ENCODE measurements at places on chromosomes 1 and 21.

DNA sequence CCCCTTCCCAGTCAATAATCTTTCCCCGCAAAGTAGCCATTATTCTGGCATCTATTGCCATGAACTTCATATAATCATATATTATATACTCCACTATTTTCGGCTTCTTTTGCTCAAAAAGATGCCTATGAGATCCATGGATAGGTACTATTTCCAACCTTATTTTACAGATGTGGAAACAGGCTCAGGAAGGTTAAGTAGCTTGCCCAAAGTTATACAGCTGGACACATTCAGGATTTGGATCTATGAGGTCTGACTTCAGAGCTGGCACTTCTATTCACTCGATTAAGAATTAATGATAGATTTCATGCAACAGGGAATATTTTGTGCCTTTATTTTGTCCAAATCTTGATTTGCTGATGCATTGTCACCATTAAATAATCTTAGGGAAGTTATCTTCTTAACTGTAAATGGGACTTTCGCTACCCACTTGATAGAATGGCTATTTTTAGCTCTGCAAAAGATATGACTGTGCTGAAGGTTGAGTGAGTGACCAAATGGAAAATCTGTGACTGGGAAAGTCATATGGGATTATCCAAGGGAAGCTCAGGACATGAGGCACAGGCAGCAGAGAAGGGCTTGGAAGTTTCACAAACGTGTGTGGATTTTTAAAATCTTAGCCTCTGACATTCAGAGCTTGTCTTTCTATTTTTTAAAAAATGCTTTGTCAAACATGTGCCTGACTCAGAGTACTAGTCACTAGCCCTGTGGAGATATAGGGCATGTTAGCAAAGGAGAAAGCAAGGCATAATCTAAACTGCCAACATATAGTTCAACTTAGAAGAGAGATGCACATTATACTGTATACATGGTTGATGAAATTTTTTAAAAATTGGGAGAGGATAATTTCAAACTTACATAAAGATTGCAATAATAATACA lies 36.5 kb downstream of the GIPC2 start:
- DNase-seq: no peak

DNA sequence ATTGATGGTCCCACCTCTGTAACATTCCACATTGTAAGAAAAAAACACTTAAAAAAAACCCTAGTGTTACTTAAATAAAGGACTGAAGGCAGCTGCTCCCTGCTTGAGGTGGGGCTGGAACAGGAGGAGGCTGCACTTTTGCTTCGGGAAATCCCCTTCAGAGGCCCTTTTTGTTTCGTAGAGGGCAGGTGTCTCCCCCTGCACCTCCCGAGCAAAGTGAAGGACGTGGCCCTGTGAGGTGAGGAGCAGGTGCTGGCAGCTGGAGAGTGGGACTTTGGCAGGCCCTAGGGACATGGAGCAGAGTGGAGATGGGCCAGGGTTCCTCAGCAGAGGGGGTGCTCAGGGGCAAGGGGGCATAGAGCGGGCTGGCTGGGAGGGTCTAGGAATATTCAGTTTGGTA lies 33.4 kb upstream of the WNT4 start:
- DNase-seq: no peak

DNA sequence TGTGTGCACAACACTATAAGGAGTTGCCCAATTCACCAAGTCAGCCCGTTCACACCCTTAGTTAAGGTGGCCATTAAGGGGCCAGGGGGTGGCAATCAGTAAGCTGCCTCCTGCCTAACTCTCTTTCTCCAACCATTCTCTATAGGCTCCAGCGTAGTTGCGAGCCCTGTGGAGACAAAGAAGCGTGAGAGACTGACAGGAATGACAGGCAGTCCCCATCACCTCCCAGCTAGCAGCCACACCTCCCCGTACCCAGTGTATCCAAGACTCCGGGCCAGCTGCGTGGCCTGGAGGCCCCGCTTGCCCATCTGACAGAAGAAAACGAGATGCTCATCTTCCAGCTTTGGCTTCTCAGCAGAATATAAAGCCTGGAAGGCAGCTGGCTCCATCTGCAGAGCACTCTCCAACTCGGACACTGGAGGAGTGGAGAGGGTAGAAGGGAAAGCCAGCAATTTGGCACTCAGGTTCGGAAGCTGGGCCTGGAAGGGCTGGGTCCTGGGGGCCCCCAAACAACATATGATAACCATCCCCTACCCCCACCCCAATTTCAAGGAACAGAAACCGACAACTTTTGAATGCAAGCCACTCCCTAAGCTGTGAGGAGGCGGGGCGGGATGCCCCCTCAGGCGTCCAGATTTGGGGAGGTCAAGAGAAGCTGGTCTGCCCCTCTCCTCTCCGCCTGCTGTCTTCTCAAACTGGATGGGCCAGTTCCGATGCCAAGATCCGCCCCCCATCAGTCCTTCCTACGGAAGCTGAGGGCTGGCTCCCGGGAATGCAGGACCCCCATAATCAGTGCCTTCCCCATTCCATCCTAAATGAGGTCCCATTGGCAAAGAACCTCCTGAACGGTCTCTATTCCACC lies 872 bp downstream of the TSTD1 start:
- DNase-seq: no peak

DNA sequence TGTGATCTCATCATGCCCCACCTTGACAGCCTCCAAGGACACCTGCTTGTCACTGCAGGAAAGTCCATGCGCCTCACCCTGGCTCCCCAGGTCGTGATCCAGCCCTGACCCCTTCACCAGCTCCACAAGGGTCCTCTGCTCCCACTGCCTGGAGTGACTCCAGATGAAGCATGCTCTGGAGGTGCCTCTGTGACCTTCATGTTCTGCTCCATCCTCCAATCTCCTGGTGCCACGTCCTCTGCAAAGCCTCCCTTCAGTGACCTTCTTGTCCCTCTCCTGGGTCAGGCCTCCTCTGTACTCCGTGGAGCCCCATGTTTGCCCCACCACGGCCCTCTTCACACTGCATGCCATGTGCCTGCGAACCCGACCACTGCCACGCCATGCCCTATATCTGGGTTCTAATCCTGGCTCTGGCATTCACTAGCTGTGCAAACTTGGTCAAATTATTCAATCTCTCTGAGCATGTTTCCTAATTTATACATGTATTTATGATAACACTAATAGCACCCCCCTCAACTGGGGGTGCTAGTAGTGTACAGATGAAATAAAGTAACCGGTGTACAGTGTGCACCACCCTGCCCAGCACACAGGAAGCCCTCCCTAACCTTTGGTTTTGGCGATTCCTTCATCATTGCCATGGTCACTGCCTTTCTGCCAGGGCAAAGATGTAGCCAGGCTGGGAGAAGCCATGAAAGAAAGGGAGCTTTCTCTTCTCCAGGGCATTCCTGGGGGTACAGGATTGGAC lies 77.4 kb downstream of the STUM start:
- peak; percentile 27 for DNase-seq

GRCh38 chr21:41321908-41322495 lies 5.4 kb downstream of the FAM3B start:
- no peak for DNase-seq

DNA sequence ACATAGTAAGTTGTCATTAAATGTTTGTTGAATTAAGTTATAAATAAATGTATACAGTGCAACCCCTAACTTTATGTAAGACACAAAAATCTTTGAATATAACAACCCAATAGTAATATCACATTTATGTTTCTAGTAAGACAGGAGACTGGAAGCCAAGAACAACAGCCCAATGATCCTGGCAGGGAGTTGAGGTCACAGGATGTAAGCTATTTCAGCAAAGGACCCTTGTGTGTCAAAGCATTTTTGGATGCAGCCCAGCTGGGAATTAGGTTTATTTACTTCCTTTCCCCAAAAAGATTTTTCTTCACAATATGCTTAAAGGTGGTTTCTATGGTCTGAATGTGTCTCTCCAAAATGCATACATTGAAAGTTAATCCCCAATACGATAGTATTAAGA lies 34.0 kb upstream of the ABCA4 start:
- no peak for DNase-seq

DNA sequence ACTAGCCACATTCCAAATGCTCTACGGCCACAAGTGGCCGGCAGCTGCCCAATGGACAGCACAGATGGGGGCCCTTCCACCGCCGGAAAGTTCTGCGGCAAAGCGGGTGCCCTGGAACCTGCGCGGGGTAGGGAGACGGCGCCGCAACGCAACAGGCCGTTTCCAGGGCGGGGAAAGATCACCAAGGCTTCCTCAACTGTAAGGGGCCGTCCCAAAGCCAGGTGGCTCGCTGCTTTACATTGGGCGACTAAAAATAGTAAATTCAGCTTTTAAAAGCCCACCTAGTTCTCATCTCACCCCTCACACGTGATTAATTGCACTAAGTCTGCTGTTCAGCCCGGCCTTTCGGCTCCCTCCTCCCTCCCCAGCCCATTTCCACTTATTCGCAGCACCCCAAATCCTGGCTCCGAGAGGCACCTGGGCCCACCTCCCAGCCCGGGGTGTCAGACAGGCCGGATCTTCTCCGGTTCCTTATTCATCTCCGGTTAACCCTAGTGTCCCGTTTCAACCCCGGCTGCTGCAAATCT lies 643 bp downstream of the CFAP298 start:
- DNase-seq: peak; percentile 47

Measured in activated CD4-positive, CD25-positive, alpha-beta regulatory T cell treated with anti-CD3 and anti-CD28 coated beads, Interleukin-2, amount 50 U/mL, for 72 hours (primary cell).